Cardiac septum (tissue), 1 donor: ENCODE measurements at places on chromosomes 3 and 15. TPM values are rescaled to one million over a fixed set of nuclear protein-coding genes. Genes with fewer than 3 reads are reported as not detected.

GRCh38 chr3:115687721-115688120 lies 64.4 kb downstream of the GAP43 start:
- no peak for DNase-seq

- DNase-seq, result peak; percentile 77
Observed at GRCh38 chr3:186209810-186210752, 101.2 kb upstream of the ETV5 start.

DNA sequence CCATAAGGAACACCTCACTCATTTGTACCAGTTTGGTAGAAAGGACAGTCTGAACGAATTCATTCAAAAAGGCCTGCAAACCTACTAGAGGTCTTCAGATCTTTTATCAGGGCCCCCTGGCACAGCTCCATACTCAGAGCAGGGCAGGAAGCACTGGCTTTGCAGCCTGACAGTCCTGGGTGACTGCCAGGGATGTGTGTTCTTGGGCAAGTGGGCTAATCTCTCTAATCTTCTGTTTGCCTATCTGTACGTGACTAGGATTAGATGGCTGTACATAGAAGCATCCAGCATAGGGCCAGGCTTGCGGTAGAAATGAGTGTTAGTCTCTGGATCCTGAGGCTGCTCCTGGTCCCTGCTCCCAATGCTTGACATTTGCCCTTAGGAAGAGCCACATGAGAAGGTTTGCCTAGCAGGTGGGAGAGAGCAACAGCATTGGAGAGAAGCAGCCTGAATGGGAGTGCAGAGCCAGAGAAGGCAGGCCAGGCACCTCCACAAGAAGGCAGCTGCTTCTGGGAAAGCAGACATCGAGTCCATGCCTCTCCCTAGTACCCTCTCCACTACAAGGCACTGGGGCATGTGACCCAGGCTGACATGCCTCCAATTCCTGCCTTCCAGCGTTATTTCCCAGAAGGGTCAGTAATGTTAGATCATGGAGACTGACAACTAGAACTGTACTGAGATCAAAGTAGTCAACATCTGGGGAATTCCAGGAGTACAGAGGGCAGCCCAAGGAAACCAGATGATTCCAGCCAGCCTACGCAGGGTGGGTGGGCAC lies 1.0 kb upstream of the CXCR6 start:
- peak; percentile 68 for DNase-seq

DNA sequence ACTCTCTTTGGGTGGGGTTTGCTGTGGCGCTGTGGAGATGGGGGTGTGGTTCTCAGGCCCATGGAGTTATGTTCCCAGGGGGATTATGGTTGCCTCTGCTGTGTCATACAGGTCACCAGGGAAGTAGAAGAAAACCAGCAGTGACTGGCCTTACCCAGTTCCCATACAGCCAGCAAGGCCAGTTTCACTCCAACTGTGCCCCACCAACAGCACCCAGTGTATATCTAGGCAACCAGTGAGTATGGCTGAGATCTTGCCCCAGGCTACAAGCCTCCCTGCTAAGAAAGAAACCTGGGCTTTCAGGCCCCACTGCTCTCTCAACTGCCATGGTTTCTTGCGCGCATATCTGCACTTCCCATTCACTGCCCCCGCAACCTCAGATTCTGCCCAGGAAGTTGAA lies 31.4 kb upstream of the RARB start:
- no peak for DNase-seq

Gene LRTM1
- total RNA-seq, result not detected

Gene SLC15A2
- total RNA-seq, result 0.92 TPM

Gene CLDN18
- not detected for total RNA-seq

DNA sequence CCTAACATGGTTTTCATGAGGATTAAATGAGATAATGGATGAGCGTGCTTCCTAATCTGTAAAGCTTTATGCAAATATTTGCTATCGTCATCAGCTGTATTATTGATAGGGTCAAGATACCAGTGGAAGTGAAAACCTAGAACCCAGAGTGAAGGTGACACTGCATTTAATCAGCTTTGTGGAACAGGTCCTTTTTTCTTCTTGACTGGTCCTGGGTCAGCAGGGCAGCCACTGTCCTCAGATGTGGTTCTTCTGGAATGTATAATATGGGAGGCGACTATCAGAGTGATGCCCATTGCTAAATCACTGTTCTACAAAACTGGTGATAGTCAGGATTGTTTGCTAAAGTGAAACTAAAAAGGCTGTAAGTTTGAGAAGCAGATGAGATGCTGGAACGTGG lies 41.4 kb downstream of the SORD start:
- no peak for DNase-seq

DNA sequence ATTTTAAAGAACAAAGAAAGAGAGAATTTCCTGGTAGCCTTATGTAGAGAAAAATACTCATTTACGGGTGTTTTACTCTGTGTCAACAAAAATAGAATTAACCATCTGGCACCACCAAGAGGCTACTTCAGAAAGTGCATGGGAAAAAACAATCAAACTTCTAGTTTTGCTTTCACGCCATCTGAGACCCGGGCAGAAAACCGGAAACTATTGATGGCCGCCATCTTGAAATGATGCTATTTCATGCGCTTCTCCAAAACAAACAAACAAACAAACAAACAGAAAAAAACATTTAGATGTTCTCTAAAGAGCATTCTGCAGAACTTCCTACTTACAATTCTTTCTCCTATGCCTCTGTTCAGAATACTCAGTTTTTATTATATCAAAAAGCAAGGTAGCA lies 49.4 kb upstream of the SYNPR start:
- no peak for DNase-seq

DNA sequence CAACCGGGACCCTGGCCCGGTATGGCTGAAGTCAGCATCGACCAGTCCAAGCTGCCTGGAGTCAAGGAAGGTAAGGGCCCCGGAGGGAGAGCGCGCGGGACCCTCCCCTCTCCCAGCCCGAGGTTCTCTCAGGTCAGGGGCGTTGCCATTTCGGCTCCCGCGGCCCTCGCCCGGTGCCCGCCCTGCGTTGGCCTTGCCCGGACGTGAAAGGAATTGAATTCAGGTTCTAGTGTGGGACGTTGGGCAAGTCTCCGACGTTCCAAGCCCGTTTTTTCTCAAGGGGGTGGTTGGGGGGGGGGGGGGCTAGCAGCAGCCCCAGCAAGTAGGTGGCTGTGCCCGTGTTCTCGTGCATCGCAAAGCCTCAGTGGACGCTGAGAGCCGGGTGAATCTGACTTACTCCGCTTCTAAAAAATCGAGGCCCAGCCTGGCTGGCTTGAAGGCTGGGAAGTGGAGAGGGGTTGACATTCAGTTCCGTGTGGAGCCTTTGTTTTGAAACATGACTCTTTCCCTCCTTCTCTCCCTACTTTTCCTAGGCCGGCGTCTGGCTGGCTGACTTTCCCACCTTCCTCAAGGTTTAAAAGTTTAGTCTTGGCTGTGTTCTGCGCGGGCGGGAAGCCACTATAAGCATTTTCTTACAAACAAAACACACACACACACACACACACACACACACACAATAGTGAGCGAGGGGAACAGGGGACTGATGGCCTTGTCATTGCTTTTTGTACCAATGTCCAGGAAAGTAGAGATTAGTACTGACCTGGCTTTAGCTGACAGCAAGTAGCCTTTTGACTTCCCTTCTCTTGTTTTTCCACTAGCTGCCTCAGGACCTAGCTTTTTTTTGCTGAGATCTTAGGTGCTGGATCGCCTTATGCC lies at the start of gene UTS2B:
Gene UTS2B, minus strand, starts transcription at position 873 of the 876 bp plus-strand sequence. CDS start 48,337 bp downstream, outside the sequence.
- DNase-seq, result no peak

GRCh38 chr3:197393711-197394110 lies 95.3 kb upstream of the DLG1 start:
- no peak for DNase-seq

DNA sequence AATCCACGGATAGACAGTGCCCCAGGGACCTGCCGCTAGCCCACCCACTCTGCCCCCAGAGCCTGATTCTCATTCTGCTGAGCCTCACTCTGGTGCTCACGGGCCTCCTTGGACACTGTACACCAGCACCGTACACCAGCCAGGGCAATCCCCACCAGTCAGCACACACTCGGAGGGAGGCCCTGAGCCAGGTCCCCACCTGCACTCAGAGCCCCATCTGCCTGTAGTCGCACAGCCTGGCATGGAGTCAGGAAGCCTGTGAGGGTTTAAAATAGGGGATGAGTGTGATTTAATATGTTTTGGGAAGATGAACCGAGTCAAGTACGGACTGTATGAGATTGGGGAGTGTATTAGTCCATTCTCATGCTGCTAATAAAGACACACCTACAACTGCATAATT lies 223.0 kb downstream of the SLCO3A1 start:
- DNase-seq, result no peak

DNA sequence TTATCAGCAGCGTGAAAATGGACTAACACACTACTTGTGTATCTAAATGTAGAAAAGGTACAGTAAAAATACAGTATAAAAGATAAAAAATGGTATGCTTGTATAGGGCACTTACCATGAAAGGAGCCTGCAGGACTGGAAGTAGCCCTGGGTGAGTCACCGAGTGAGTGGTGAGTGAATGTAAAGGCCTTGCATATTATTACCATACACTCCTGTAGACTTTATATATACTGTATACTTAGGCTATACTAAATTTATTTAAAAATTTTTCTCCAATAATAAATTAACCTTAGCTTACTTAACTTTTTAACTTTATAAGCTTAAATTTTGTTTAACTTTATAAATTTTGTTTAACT lies 67.2 kb upstream of the TSPAN3 start:
- DNase-seq, result no peak

DNA sequence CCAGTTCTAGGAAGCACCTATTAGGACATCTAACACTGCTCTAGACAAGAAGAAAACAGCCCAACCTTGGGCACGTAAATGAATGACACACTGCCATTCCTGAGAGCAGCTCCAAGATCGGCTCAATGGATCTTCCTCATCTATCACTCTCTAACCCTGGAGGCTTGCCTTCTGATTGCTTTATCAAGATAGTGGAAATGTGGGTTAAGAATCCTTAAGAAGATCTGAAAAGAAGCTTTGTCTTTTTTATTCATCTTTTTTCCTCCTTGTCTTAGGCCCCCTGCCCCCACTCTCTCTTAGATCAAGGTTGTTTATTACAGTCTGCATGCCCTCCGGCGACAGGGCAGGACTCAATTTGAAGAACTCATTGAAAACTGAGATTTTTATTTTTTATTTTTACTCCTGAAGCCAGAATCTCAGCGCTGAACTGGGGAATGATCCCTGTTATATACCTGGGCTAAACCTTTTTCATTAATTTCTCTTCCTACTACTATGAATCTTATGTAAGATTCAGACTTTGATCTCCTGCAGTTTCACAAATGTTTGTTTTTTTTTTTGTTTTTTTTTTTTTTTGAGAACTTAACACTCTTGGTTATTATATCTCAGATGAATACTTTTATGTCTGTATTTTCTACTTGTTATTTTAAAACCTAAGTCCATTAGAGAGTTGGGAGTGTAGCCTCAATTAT lies 219.5 kb downstream of the SV2B start:
- no peak for DNase-seq

Gene ARGFX
- total RNA-seq, result not detected

Gene CCR5
- 0.81 TPM for total RNA-seq

Gene ARL6IP5
- total RNA-seq, result 167 TPM

Gene ISL2
- total RNA-seq, result not detected

DNA sequence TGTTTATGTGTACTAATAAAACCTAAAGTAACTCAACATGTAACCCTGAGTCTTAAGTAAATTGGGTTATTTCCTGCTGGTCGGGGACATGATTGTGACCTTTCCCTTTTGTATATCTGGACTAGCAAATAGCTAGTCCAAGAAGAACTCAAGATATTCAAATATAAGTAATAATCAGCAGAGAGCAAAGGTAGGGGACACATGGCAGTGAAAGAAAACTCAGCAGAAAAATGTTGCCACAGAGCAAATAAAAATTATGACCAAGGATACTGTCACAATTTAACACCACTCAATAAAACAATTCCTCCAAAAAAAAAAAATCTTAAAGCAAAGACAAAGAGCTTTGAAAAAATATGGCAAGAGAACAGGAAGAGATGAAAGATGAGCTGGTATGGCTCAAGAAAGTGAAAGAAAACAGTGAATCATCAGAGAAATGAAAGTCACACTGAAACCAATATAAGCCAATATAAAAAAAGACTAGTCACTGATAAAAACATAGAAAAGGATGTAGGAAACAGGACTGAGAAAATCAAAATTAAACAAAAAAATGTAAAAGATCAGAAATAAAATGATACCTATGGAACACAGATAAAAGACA lies 43.4 kb downstream of the HLTF start:
- DNase-seq, result no peak

DNA sequence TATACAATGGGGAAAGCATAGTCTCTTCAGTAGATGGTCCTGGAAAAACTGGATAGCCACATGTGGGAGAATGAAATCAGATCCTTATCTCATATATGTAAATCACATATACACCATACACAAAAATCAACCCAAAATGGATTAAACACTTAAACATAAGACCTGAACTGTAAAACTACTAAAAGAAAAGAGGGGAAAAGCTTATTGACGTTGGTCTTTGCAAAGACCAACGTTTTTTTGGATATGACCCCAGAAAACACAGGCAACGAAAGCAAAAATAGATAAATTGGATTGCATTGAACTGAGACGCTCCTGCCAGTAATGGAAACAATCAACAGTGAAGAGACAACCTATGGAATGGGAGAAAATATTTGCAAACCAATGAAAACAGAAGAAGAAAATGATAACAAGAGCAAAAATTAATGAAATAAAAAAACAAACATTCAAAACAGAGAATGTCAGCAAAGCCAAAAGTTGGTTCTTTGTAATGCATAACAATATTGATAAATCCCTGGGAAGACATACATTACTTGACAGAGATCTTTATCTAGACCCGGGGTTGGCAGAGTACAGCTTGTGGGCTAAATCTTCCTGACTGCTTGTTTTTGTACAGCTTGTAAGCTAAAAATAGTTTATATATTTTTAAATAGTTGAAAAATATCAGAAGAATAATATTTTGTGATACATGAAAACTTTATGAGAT lies 86.9 kb downstream of the NEO1 start:
- DNase-seq, result no peak

GRCh38 chr15:50341616-50342136 lies 13.3 kb downstream of the GABPB1 start:
- no peak for DNase-seq

Gene SPSB4
- 4.9 TPM for total RNA-seq

DNA sequence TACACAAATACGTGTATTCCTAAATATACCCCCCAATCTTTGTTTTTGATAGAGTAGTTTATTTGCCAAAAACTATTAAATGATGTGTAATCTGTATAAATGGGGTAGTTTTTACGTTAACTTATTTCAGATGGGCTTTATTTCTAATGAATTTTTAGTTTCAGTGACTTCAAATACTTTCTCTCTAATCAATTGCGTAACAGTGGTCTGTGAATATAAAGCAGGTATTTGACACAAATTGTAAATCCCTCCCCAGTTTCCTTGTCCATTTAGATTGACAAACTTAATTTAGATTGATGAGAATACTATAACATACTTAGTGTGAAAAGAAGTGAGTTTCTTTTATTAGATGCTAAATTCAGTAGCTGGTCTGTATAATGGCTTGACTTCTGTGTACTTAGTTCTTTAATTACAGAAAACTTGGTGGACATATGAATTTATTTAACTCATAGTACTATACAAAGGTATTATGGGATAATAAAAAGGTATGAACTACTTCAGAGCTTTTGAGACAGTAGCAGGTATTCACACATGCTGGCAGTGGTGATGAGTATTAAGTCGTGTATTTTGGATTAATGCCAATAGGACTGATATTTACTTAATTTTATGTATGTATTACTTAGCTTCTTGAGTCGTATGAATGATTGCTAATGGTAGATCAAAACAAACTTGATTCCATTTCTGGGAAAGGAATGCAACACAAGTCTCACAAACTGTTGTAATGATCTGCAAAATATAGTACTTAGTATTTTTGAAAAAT lies 81.6 kb downstream of the STT3B start:
- no peak for DNase-seq
